ENCODE measurements at places on chromosomes 4 and X.

DNA sequence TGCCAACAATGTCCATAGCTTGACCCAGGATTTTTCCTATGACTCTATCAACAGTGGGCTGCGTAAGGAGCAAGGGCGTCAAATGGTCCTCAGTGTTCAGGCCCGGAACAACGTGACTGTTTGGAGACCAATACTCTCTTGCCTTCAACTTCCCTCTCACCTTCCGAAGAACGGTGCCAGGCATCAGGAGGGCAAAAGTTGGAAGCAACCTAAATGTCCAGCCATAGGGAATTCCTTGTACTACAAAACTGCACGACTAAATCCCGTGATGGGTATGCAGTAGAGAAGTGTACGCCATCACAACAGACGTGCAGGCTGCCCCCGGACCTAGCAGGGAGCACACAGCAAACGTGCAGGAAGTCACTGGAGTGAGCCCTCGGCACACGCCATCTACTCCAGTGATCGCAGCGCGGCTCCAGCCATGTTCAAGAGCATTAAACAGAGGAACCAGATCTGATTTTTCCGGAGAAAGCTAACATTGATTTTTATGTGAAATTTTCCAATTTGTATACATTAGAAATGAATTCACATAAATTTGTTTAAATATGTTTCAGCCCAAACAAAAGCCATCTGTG, 79.0 kb downstream of the JAKMIP1 start:
- no peak for DNase-seq

DNA sequence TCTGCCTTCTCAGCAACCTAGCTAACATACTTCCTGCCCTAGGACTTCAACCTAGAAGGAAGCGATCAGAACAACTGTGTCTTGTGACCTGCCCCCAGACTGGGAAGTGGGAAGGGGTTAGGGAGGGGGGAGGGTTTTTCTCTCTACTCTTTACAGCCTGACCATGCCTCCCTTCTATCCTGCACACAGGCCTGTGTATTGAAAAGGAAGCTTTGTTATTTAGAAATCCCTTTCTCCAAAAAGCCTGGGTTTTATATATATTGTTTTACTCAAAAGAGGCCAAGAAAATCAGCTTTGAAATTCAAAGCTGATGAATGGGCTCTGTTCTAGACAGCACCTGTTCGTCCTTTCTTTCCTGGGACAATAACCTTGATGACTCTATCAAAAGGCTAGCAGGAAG, 35.2 kb upstream of the SMS start:
- DNase-seq: no peak

GRCh38 chr4:168408620-168409019, 71.7 kb downstream of the DDX60L start:
- DNase-seq: peak; percentile 91

GRCh38 chr4:10721616-10722015, 37.0 kb upstream of the CLNK start:
- DNase-seq: no peak

- DNase-seq: no peak
Observed at GRCh38 chrX:10111364-10112148, 45.2 kb upstream of the CLCN4 start.

DNA sequence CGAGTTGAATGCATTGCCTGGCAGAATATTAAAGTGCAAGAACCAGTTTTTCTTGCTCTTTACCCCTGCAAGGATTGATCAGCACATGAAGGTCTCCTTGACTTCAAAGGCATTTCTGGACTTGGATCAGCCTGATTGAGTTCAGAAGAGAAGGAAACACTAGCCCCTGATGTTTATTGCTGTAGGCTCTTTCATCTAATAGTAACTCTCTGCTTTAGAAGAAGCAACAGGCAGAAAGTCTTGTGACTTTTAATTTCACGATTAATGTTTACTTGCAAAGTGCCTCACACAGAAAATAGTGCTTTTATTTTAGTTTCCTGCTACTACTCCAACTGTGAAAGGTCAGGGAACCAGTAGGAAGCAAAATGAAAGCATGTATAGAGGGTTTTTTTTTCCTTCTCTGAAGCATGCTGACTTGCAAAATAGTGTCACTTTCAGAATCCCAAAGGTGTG, 69.1 kb downstream of the PCDH7 start:
- no peak for DNase-seq

- peak; percentile 92 for DNase-seq
Observed at GRCh38 chr4:156568041-156568440, 403.6 kb downstream of the PDGFC start.

- DNase-seq: no peak
Observed at GRCh38 chr4:175414602-175415001, 397.5 kb downstream of the GPM6A start.

DNA sequence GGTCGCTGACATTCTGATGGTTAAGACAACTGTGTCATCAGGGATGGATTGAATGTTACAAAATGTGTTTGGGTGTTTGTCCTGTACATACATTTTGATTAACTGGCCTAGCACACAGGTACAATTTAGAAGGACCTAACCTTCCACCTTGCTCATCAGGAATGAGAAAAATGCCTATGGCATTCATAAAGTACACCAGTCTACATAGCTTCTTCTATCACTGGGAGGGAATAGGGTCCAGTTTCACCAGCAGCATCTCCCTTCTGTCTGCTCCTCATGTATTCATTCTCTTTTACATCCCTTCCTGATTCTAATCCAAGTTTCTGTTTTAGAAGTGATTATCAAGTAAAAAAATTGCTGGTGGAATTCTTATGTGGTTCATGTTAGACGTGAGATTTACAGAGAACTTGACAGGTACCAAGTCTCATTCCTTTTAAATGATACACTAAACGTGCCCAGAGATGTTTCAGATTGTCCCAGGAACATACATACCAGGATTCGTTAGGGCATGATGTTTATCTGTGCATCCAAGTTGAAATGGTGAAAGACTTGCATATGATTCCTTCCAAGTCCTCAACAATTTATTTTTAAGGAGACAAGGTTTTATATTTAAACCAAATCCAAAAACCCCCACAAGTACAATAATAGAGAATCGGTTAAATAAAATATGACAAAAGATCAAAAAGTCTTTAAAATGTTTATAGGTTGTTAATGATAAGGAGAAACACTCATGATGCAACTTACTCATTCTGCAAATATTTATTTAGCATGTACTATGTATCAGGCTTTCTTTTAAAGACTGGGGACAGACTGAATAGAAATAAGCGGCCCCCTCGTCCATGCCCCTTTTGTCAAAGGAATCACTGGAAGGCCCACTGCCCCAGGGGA, 359.1 kb downstream of the ZNF674 start:
- peak; percentile 93 for DNase-seq

GRCh38 chr4:34236118-34236517, 2008.2 kb downstream of the ARAP2 start:
- no peak for DNase-seq

All from foreskin keratinocyte (primary cell).